Stimulated activated CD4-positive, alpha-beta T cell treated with anti-CD3 and anti-CD28 coated beads, Interleukin-2, amount 100 ng/mL, for 4 hours (primary cell): ENCODE measurements at places on chromosomes 11 and 22.

GRCh38 chr11:125807909-125808308, 20.0 kb downstream of the PATE3 start:
- no peak for DNase-seq

DNA sequence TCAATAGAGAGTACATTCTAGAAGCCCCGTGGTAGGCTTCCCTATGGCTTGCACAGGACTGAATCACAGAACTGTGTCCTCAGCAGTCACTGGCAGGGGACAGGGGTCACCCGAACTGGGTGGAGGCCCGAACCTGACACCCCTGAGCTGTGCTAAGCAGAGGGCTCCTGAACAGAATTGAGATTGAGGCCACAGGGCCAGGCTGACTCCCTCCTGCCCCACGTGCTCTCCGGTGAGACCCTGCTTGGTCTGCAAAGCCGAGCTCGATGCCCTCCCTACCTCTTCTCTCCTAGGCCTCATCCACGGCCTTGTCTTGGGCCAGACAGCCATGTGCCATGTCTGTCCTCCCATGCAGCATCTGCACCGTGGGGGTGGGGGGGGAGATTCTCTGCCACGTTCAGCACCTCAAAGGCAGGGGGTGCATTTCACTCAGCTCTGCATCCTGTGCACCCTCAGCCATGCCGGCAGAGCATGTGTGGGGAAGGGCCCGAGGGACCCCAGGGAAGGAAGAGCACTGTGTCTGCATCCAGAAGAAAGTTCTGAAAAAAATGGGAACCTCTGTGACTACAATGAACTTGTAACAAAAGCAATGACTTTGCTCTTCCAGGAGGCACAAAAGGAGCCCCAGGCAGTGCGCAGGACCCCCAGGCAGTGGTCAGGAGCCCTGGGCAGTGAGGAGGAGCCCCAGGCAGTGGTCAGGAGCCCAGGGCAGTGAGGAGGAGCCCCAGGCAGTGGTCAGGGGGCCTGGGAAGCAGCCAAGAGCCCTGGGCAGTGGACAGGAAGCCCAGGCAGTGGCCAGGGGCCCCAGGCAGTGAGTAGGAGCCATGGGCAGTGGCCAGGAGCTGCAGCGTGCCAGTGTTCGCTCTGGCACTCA, 76.7 kb upstream of the SEPTIN5 start:
- DNase-seq: no peak

GRCh38 chr22:37887584-37888378, 18.3 kb upstream of the MICALL1 start:
- DNase-seq: no peak

GRCh38 chr11:124814739-124815138, 14.5 kb upstream of the MSANTD2 start:
- DNase-seq: no peak

GRCh38 chr11:111878849-111879636, at the start of the genes CFAP68 and FDXACB1:
TSS of gene CFAP68 (plus strand) at chr11:111879541. CDS start at chr11:111879561, 20 bp downstream.
TSS of gene FDXACB1 (minus strand) at chr11:111879165. CDS start at chr11:111879132, 33 bp downstream.
- DNase-seq: peak; percentile 92
